ENCODE measurements at places on chromosomes 7 and 10. TPM values are rescaled to one million over a fixed set of nuclear protein-coding genes. Genes with fewer than 3 reads are reported as not detected.

The CNPY1 gene
- not detected for total RNA-seq

The GRM3 gene
- total RNA-seq: not detected

The OR9A2 gene
- not detected for total RNA-seq

The HOXA11 gene
- total RNA-seq: 8.3 TPM

The TDRD1 gene
- not detected for total RNA-seq

The OPN4 gene
- total RNA-seq: not detected

The DDC gene
- not detected for total RNA-seq

GRCh38 chr7:29987811-29988317 lies 1.7 kb downstream of the SCRN1 start:
- peak overlapping the region; percentile 88 for H3K27ac ChIP-seq
- no peaks in the 10 kb centered on the region for H3K27me3 ChIP-seq
- no peaks in the 10 kb centered on the region for H3K36me3 ChIP-seq
- peak; percentile 89 for DNase-seq

DNA sequence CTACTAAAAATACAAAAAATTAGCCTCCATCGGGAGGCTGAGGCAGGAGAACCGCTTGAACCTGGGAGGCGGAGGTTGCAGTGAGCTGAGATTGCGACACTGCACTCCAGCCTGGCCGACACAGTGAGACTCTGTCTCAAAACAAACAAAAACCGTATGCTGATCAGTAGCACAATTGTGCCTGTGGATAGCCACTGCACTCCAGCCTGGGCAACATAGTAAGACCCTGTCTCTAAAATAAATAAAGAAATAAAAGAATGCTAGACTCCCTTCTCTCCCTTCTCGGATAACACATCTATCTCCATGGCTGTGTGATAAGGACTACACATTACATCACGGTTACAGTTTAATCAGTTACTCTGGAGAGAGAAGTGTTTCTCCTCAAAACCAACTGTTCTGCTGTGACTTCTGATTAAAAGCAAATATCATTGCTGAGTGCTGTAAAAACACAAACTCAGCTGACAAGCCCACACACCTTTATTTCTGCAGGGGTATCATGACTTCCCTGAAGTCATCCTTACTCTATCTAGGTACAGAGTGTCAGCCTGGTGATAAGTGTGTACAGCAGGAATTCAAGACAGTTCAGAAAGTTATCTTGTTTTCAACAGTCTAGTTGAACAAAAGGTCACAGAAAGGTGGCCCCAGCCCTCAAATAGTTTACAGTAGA lies 5.3 kb upstream of the ARHGAP19 start:
- H3K27me3 ChIP-seq: no peaks in the 10 kb centered on the region
- no peak for DNase-seq
- no peaks in the 10 kb centered on the region for H3K36me3 ChIP-seq
- H3K4me3 ChIP-seq: no peak overlapping the region
- H3K27ac ChIP-seq: no peak overlapping the region

GRCh38 chr7:55539380-55539779 lies 32.9 kb downstream of the VOPP1 start:
- H3K27ac ChIP-seq: no peak overlapping the region
- H3K4me3 ChIP-seq: no peak overlapping the region
- no peak for DNase-seq
- peaks cover 26% of the 10 kb centered on the region for H3K4me1 ChIP-seq

- peaks cover 17% of the 10 kb centered on the region for H3K36me3 ChIP-seq
- H3K27ac ChIP-seq: peak overlapping the region; percentile 21
- H3K27me3 ChIP-seq: no peaks in the 10 kb centered on the region
- H3K4me3 ChIP-seq: no peak overlapping the region
- peaks cover 61% of the 10 kb centered on the region for H3K4me1 ChIP-seq
- DNase-seq: no peak
These were observed 75.8 kb downstream of the ZMIZ1 start for GRCh38 chr10:79144351-79145173.

DNA sequence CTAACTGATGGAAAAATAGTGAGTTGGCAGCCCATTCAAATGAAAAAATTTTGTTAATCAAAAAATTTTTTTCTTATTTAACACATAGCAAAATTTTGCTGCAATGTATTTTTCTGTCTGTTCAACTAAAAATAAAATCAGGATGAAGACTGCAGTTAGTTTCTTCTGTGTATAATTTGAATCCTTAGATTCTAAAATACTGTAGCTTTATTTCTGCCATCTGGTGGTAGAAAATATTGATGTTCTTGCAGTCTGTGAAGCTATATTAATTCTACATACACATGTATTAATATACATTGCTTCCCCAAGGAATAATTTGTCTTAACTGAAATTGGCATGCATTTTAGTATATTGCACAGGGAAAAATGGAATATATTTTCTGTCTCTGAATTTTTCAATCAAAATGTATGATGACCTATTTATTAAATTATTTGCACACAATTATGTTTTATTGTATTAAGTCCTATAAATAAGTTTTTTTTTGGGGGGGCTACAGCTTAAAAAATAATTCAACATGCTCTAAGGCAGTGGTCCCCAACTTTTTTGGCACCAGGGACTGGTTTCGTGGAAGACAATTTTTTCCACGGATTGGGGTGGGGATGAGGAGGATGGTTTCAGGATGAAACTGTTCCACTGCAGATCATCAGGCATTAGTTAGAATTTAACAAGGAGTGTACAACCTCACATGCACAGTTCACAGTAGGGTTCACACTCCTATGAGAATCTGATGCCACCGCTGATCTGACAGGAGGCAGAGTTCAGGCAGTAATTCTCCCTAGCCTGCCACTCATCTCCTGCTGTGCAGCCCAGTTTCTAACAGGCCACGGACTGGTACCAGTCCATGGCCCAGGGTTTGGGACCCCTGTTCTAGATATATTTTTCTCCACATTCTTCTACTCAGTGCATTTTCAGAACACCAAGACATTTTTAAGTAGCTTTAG lies 119.4 kb downstream of the GNAT3 start:
- DNase-seq: peak; percentile 58
- H3K4me1 ChIP-seq: no peaks in the 10 kb centered on the region
- no peaks in the 10 kb centered on the region for H3K36me3 ChIP-seq
- no peak overlapping the region for H3K27ac ChIP-seq
- no peaks in the 10 kb centered on the region for H3K27me3 ChIP-seq
- H3K4me3 ChIP-seq: no peak overlapping the region

- no peaks in the 10 kb centered on the region for H3K4me1 ChIP-seq
- peaks cover 29% of the 10 kb centered on the region for H3K27me3 ChIP-seq
These were observed 687 bp downstream of the EPDR1 start for GRCh38 chr7:37920849-37921805.

GRCh38 chr10:24210501-24210900 lies 1.6 kb downstream of the KIAA1217 start:
- no peaks in the 10 kb centered on the region for H3K27me3 ChIP-seq
- no peaks in the 10 kb centered on the region for H3K36me3 ChIP-seq
- H3K4me1 ChIP-seq: no peaks in the 10 kb centered on the region
- no peak for DNase-seq
- H3K27ac ChIP-seq: no peak overlapping the region

GRCh38 chr10:112775381-112775780 lies 174.7 kb upstream of the TCF7L2 start:
- H3K27ac ChIP-seq: no peak overlapping the region
- no peak overlapping the region for H3K4me3 ChIP-seq
- H3K27me3 ChIP-seq: no peaks in the 10 kb centered on the region
- peak; percentile 31 for DNase-seq
- no peaks in the 10 kb centered on the region for H3K36me3 ChIP-seq

DNA sequence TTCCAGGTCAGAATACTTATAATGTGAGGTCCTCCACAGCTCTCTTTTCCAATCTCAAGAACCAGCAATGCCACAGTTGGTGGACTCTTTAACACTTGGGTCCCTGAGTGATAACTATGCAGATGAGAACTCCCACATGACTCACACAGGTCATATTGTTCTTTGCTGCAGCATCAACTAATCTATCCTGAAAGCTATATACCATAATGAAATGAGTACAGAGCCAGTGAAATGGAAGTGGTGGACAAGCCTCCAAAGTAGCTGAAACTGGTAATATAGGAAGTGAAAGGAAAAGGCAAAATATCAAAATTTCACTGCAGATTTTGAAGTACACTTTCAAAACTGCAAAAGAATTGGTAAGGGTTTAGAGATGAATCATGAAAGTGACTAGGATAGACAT lies 45.6 kb downstream of the SORCS1 start:
- H3K27me3 ChIP-seq: no peaks in the 10 kb centered on the region
- H3K27ac ChIP-seq: no peak overlapping the region
- no peak overlapping the region for H3K4me3 ChIP-seq
- DNase-seq: no peak
- no peaks in the 10 kb centered on the region for H3K36me3 ChIP-seq

DNA sequence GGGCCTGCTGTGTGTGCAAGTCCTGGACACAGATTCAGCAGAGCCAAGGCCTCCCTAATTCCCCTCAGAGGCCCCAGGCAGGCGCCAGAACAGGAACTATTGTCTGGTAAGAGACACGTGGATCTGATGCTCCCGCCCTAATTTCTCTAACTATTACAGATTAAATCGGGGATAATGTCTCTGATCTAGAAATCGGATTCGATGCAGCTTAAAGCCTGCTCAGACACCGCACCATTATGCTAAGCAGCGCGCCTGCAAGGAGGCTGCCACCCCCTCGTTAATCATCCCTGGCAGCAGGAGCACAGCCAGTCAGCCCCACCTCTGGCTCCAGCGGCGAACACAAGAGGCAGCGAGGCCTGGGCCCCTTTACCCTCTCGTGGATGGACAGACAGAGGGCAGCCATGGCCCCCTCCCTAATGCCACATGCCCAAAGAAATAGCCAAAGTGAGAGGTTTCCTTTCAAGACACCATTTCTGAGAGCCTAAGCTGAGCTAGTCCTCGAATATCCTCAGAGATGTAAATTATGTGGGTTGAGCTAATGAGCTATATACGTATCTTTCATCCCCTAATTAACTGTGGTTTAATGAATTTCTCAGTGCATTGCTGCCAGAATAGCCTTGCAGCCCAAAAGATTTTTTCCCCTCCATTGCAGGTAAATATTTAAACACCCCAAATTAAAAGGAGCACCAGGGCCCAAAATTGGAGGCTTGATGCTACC lies 122.1 kb downstream of the GRID1 start:
- no peaks in the 10 kb centered on the region for H3K4me1 ChIP-seq
- no peaks in the 10 kb centered on the region for H3K27me3 ChIP-seq
- DNase-seq: no peak
- H3K27ac ChIP-seq: no peak overlapping the region

- H3K27ac ChIP-seq: 0 out of 2 replicates have a peak overlapping the region, but pooled peaks have one; percentile 18
- peak overlapping the region; percentile 83 for H3K4me3 ChIP-seq
- H3K4me1 ChIP-seq: peaks cover 11% of the 10 kb centered on the region
- no peaks in the 10 kb centered on the region for H3K27me3 ChIP-seq
- DNase-seq: peak; percentile 81
These were observed 1.2 kb downstream of the DLG5 start for GRCh38 chr10:77925410-77925794.

GRCh38 chr10:93062514-93063143 lies 2.0 kb downstream of the CYP26C1 start:
- no peaks in the 10 kb centered on the region for H3K36me3 ChIP-seq
- peak overlapping the region; percentile 62 for H3K4me3 ChIP-seq

DNA sequence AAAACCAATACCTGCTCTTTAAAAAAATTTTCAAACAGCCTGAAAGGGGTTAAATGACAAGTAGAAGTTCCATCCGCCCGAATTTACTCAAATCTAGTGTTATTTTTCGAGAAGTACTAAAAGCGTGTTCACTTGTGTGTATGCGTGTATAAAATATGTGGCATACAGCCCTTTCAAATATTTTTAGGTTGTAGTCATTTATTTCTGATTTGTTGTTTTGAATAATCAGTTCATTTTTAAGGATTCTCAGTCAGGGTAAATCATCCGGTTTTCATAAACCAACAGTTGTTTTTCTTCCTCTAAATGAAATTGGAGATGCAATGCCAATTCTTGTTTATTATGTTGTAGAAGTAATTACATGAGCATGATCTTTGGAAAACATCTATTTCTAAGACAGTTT lies 6.9 kb upstream of the SUN1 start:
- no peaks in the 10 kb centered on the region for H3K27me3 ChIP-seq
- peaks cover 25% of the 10 kb centered on the region for H3K4me1 ChIP-seq
- no peaks in the 10 kb centered on the region for H3K36me3 ChIP-seq
- peak overlapping the region; percentile 95 for H3K27ac ChIP-seq

DNA sequence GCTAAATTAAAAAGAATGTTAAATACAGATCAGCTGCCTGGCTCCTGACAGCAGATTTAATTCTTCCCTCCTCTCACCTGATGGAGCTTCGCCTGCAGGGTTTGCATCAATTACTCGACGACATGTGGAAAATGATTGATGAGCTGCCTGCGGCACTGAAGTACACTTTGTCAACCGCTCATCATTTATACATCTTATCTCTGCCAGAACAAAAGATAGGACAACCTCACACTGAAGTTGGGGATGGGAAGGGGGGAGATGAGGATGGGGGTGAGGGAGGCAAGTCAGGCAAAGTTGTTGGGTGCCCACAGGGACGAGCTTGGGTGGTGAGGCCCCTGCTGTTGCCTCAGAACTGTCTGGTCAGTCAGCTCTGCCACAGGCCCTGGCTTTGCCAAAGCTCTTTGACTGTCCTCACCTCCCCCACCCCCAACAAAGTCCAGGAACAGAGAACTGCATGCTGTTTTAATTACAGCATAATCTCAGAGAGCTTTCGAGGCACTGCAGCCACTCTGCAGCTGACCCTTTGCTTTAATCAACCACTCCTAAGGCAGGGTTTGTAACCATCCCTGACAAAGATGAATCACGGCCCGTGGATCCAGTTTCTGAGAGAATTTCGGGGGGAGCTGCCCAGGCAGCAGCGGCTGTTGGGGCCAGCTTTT lies 702.3 kb downstream of the LRMDA start:
- H3K4me3 ChIP-seq: no peak overlapping the region
- peaks cover 6% of the 10 kb centered on the region for H3K4me1 ChIP-seq
- no peak overlapping the region for H3K27ac ChIP-seq

- H3K4me3 ChIP-seq: no peak overlapping the region
- DNase-seq: no peak
These were observed 176.7 kb downstream of the EMX2 start for GRCh38 chr10:117718986-117719920.

GRCh38 chr7:91034459-91035368 lies 229.5 kb upstream of the FZD1 start:
- H3K4me1 ChIP-seq: peaks cover 10% of the 10 kb centered on the region
- H3K36me3 ChIP-seq: no peaks in the 10 kb centered on the region
- no peak overlapping the region for H3K4me3 ChIP-seq

DNA sequence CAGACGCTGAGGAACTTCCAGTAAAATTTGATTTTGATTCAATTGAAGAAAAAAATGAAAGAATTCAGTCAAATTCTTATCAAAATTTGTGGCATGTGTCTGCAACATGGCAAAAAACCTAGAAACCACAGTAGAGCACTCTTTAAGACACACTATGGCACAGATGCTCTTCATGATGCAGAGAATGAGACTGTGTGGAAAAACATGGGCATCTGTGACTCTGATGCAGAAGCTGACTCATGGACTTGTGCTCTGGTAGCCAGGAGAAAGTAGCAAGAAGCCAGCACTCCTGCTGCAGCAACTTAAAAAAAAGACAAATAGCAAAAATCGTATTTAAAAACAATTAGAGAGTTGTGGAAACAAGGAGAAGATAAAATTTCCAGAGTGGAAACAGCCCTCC lies 8.9 kb upstream of the KCNK18 start:
- no peaks in the 10 kb centered on the region for H3K36me3 ChIP-seq
- 0 out of 2 replicates have a peak, but pooled peaks cover under 1% of the 10 kb centered on the region for H3K27me3 ChIP-seq
- H3K4me3 ChIP-seq: no peak overlapping the region
- H3K4me1 ChIP-seq: peaks cover 7% of the 10 kb centered on the region
- DNase-seq: peak; percentile 70
- no peak overlapping the region for H3K27ac ChIP-seq

Data from GM23248 (cell line).